Activated CD4-positive, alpha-beta T cell treated with anti-CD3 and anti-CD28 coated beads for 24 hours (primary cell): ENCODE measurements at places on chromosomes 7 and 10.
A peak's percentile ranks its signal among the peaks of the same experiment; 100 is the strongest.

- peak; percentile 48 for DNase-seq
Observed at GRCh38 chr7:43583424-43584194, 701 bp downstream of the STK17A start.

GRCh38 chr7:126185959-126186580 lies 1066.7 kb downstream of the GRM8 start:
- no peak for DNase-seq

GRCh38 chr7:92281031-92281430 lies 35.3 kb downstream of the ANKIB1 start:
- no peak for DNase-seq

DNA sequence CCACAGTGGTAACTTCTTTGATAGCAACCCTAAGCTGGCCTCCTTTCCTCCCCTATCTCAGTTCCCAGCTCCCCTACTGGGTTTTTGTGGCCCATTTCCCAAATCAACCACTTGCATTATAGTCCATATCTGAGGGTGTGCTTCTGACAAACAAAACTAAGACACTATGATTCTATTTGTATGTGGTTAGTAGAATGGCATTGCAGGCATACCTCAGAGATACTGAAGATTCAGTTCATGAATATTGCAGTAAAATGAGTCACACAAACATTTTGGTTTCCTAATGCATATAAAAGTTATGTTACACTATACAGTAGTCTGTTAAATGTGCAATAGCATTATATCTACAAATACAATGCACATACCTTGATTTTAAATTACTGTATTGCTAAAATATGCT lies 15.4 kb upstream of the TMEM243 start:
- DNase-seq: no peak

DNA sequence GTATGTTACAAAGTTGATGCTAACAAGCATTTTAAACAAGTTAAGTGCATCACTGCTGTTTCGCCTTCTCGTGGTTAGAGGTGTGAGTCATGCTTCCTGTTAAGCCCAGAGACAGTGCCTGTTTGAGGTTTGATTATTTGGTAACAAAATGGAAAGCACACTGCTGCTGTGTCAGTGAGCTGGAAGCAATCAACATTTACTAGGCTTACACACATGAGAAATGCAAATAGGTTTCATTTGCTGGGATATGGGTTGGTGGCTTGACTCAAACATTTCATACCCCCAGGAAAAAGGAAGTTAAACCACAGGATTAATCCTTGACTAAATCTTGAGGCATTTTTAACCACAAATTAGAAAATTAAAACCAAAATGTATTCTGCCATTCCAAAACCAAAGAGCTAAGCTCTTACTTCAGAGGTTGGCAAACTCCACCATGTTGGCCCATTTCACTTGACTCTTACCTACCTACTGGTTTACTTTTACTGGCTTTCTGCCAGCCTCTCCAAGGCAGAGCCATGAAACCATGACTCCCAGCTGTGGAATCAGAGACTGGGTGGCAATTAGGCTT lies 139.2 kb downstream of the ETV1 start:
- peak; percentile 18 for DNase-seq

GRCh38 chr7:148821422-148821821 lies 62.7 kb downstream of the EZH2 start:
- DNase-seq: no peak

DNA sequence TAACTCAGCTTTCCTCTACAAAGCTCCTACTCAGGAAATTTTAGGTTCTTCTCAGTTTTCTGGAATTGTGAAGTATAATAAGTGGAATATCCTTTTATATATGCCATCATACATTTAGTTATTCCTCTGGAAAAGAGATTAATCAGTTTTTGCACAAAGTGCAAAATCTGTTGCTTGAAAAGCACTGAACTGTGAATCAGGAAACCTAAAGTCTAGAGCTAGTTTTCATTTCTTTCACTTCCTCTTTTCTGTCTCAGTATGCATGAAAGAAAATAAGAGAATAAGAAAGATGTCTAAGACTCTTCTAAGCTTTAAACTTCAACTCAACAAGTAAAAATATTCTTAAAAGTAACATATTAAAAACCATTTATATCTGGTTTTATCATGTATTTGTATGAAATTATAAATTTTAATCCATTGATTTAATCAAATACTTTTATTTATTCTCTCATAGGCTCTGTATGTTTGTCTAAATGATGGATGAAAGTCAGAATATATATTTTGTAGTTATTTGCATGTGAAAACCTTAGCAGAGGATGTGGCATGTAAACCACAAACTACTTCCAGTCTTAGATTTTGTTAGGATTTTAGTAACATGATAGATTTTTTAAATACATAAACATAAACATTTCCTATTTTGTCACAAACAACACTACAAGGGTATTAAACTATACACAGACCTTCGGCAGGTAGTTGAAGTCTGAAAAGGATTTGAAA lies 1073.0 kb downstream of the XPNPEP1 start:
- no peak for DNase-seq

- no peak for DNase-seq
Observed at GRCh38 chr10:76969366-76969948, 668.2 kb downstream of the KCNMA1 start.

- DNase-seq: no peak
Observed at GRCh38 chr7:142943706-142944268, 4.5 kb downstream of the LLCFC1 start.

- DNase-seq: no peak
Observed at GRCh38 chr10:21507150-21507549, 18.3 kb downstream of the SKIDA1 start.

DNA sequence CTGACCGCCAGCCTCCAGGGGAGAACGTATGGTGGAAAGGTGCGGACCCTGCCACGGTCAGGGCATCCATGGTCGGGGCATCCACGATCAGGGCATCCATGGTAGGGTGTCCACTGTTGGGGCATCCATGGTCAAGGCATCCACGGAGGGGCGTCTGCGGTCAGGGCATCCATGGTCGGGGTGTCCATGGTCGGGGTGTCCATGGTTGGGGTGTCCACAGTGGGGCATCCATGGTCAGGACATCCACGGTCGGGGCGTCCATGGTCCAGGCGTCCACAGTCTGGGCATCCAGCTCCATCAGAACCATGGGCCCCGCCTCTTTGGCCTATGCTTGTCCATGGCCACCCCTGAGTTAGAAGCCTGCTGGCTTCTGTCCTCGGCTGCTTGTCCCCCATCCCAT lies 148.1 kb downstream of the ADARB2 start:
- no peak for DNase-seq

- DNase-seq: no peak
Observed at GRCh38 chr7:135320268-135320667, 86.6 kb downstream of the STRA8 start.

- DNase-seq: no peak
Observed at GRCh38 chr7:98322331-98323270, 41.1 kb downstream of the BRI3 start.

- DNase-seq: no peak
Observed at GRCh38 chr7:98281757-98282606, 496 bp downstream of the BRI3 start.

DNA sequence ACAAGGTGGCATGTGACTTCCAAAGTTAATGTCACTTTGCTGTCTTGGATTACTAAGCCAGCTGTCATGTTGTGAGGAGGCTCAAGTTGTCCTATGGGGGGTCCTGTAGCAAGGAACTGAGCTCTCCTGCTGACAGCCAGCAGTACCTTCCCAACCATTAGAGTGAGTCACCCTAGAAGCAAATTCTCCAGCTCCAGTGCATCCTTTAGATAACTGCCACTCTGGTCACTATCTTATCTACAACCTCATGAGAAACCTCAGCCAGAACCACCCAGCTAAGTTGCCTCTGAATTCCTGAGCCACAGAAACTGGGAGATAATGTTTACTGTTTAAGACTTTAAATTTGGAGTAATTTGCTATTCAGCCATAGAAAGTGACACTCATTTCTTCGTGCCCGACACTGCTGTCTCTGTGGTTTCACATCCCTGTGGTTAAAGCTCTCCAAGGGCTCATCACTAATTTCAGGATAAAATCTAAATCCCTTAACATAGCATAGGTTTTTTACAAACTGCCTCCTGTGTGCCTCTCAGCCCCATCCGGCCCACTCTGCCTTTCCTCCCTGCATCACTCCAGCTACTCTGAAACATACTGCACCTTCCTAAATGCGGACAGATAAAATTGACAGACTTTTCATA lies 83.5 kb downstream of the PRR15 start:
- DNase-seq: no peak

- DNase-seq: no peak
Observed at GRCh38 chr7:122403113-122403512, 98.6 kb upstream of the FEZF1 start.

GRCh38 chr10:34181553-34182300 lies 633.4 kb downstream of the PARD3 start:
- DNase-seq: no peak

DNA sequence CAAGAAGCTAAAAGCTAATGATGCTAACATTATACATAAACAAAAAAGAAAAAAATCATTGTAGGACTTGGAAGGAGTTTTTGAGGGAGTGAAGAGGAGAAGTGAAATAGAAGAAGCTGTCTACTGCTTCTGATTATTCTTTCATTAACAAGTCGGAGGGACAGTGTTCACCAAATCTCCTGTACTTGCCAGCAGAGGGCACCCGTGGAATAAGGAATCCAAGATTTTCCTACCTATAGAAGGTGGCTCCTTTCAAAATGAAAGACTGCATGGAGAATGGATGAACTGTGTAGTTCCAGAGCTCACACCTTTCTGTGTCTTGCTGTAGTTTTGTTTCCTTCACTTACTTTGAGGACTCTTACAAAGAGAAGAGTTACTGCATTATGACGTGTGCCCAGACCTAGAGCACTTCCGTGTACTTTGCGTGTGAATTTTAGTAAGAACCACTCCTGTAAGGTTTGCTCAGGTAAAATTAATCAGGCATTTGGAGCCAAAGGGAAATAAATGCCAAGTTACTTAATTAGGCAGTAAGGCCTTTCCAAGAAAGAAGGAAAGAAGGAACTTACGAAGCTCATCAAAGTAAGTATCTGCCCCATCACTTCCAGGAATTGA lies 145.1 kb downstream of the SEMA3D start:
- peak; percentile 2 for DNase-seq

GRCh38 chr7:123533929-123534382 lies 439 bp downstream of the IQUB start:
- no peak for DNase-seq

DNA sequence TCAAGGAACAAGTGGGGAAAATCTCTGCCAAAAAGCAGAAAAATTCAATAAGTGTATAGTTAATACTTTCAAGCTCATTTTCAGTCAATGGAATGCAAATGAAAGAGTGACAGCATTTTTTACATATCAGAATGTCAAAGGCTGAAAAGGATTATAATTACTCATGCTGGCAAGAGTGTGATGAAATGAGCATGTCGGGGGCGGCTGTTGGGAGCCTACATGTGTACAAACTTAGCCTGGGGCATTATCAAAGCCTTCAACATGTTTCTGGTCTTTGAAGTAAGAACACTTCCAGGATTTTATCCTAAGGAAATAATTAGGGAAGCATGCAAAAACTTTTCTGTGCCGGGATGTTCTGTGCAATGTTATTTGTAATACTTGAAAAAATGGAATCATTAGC lies 221.7 kb upstream of the LYZL1 start:
- DNase-seq: no peak

DNA sequence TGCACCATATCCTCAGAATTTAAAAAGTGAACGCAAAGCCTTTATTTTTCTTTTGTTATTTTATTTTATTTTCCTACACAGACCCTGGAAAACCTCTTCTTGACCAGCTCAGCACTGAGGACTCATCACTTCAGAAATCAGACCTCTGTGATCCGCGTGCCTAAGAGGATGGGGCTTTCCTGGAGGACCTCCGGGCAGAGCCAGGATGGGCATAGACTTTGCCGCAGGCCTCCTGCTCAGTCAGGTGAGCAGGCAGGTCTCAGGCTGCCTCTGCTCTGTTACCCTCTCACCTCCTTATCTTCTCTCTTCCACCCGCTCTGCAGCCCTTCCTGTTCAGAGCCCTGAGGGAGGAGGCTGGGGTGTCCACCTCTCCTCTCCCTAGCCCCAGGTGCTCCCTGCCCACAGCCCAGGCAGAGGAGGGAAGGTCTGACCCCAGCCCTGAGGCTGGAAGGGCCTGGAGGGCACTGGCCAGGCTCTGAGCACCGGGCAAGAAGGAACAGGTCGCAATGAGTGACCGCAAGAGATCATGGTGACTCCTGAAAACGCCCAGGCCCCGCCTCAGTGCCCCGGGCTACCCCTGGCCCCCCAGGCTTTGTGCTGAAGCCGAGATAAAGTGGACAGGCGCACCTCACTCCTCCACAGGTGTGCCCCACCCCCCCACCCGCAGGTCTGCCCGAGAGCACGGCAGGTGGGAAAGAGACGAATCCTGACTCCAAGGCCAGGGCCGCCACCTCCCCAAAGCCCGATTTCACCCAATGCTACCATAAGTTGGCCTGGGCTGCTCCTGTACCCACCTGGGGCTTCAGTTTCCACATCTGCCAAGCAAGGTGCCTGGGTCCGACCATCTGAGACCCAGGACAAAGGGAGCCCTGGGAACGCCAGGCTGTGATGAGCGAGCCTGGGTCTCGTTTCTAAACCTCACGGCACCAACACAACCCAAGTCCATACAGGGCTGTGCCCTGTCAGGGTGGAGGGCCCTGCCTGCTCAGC lies 2.8 kb downstream of the CALML5 start:
- no peak for DNase-seq

DNA sequence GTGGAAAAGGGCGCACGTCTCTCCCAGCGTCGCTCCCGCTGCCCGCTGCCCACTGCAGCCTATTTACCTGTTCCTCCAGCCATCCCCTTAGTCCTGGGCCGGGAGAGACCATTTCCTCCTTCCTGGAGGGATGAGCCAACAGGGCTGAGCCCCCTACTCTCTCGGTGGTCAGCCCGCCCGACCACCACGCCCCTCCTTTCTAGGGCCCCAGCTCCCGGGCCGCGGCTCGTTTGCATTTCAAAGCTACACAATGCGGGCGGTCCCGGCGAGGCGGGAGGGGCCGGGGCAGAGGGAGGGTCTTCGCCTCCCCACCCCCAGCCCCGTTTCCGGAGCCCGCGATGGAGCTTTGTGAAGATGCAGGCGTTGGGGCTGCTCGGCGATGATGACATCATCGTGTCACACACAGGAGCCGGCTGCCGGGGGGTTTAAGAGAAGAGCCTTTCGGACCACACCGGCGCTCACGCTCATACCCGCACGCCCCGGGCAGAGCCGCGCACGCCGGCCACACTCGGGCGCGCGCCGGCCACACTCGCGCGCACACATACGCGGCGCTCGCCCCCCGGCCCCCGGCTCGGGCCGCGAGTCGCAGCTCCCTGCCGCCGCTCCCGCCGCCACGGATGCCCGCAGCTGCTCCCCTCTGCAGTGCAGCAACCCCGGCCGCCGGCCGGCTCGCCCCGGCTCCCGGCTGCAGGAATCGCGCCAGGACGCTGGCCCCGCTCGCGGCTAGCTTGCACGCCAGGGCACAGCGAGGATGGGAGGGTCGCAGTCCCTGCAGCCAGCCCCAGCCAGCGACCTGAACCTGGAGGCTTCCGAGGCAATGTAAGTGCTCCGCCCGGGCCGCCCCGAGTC lies 107.7 kb upstream of the BTBD16 start:
- DNase-seq: no peak

- DNase-seq: no peak
Observed at GRCh38 chr7:102211590-102212550, 74.8 kb upstream of the SH2B2 start.

GRCh38 chr7:5599543-5600200 lies 176.0 kb upstream of the TNRC18 start:
- DNase-seq: no peak
